Bone marrow (tissue), 2 donors: ENCODE measurements at places on chromosomes 7 and 10.

- DNase-seq, result no peak
Measured at GRCh38 chr7:101673951-101674350, 44.9 kb upstream of the MYL10 start.

GRCh38 chr7:11436316-11436715, 395.7 kb downstream of the THSD7A start:
- DNase-seq, result no peak

- DNase-seq, result no peak
Measured at GRCh38 chr7:102122026-102122425, 164.6 kb upstream of the SH2B2 start.

DNA sequence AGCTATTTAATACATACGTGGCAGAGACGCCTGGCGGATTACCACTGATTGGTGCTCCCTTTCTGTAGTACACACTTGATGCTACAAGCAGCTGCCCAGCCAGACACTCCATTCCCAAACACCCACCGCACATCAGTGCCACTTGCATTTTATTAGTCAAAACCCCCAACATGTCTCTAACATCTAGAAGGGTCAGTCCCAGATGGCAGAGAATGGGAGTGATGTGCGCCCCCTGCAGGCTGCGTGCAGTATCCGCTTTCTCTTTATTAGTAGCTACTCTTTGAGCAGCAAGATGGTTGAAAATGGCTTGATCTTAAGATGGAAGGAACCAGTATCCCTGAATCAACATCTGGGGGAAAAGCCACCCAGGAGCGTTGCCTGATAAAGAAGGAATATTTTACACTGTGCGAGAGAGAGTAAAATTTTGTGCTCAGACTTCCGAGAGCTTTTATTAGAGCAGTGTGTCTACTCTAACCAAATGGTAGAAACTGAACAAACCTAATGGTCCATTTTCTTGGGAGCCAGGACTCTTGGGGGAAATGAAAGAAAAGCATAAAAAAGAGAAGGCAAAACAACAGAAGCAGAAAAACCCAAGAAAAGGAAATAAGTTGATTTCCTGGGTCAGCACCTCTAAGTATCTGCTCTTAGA, 78.3 kb downstream of the ST8SIA6 start:
- DNase-seq, result no peak

DNA sequence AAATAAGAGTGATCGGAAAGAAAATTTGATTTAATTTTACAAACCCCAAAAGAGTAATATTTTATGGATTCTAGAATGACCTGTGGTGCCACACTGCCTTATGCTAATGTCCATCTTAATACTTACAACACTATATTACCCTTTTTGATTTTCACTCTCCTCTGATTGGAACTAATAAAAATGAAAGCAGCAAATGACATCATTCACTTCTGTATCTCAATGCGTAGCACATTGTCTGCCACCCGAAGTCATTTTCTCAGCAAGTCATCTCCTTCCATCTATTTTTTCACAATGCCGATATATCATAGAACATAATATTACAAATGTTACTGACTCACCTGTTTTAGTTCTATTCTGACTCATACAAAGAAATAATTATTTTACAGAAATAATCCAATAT, 127.5 kb upstream of the PCLO start:
- DNase-seq, result no peak

GRCh38 chr7:66804001-66804400, 63.5 kb downstream of the RABGEF1 start:
- no peak for DNase-seq

DNA sequence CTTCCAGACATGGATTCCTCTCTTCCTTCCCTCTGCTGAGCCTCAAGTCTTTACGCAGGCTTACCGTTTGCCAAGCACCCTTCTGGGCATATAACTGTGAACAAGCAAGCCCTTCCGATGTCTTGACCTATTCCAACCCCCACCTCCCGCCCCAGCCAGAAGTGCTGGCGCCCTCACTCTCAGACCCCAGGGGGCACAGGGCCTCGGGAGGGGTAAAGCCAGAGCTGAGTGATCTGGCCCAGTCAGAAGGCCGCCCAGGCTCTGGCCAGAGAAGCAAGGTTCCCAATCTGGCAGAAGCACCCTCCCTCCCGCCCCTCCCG, 1.2 kb downstream of the PRRT4 start:
- DNase-seq, result no peak

- no peak for DNase-seq
Measured at GRCh38 chr10:71203124-71203523, 9.2 kb upstream of the UNC5B start.

DNA sequence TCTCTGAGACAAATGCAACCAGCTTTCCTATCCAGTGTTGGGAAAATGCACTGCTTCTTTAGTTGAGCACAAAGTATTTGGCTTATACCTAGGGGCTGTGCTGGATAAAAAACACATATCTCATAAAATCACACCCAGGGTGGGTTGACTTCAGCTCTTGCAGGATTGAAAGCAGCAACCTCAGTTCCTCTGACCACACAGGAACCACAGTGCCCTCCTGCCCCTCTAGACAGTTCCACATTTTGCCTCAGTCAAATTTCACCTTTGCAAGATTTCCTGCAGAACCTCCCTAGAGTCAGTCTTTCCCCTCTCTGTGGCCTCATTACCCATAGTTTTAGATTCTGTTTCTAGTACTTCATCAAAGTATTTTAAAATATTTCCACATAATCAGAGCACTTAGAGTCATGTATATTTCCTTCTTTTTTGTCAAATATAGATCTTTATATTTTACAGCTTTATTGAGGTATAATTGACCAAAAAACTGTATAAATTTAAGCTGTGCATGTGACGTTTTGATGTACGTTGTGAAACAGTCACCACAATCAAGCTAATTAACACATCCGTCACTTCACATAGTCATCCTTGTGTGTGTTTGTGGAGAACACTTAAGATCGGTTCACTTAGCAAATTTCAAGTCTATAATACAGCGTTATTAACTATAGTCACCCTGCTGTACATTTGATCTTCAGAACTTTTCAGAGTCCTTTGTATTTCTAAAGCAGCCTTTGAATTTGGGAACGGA, 37.0 kb upstream of the EGR2 start:
- no peak for DNase-seq

DNA sequence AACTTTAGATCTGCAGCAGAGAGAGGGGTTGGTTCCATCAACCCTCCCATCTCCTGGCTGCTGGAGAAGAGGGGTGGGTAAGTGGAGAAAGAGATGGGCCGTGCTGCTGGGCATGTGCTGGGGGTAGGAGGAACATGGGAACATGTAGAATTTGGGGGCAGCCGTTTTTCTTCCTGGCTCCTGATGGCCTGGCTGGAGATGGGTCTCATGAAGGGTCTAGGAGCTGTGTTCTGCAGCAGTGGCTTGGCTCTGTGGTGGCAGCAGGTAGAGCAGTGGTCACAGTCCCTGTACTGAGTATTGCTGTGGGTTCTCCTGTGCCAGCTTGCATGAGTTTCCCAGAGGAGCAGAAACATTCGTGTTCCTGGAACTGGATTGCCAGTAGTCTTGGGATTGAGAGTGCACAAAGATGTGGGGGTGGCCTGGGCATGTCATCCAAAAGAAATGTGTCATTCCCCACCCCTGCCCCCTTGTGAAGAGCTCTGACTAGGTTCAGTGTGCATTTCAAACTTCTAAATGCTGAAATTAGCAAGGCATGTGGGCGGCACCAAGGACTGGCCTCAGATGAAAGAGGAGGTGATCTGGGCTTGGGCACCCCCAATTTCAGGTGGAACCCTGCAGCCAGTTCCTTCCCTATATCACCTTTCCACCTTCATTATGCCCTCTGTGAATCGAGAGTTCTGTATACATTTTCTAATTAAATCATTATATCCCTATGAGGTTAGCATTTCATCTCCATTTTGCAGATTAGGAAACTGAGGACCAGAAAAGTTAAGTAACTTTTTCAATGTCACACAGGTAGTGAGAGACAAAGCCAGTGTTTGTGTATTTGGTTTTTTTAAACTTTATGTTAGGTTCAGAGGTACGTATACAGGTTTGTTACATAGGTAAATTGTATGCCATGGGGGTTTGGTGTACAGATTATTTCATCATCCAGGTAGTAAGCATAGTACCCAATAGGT, 2.1 kb downstream of the CHST3 start:
- DNase-seq, result no peak

DNA sequence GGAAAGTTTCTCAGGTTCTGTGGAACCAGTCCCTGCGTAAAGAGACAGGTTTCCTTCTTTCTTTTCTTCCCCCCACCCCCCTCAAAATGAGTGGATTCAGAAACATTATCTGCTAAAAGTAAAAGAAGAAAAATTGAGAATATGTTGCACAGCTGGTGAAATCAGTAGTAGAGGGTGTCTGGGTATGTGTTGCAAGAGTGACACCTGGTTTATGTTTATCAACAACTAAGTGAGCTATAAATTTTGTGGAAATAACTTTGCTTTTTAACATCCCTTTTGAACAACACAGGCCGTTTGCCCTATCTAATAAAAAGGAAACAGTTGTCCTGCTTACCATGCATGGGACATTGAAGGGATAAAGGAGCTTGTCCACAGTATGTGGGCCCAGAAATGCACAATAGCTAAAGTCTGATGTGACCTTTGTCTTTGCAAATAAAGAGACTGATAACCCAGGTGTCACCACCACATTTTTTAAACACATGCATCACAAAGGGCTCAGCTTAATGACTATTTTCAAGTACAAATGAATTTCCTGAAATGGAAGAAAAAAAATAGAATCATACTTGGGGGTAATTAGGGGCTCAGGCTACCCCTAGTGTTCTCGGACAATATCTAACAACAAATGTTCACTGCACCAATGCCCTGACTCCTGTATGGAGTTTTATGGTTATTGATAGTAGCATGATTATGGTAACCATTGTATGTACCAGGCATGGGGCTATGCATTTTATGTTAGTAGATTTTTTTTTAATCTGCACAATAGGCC, 221.7 kb upstream of the TCF7L2 start:
- no peak for DNase-seq

DNA sequence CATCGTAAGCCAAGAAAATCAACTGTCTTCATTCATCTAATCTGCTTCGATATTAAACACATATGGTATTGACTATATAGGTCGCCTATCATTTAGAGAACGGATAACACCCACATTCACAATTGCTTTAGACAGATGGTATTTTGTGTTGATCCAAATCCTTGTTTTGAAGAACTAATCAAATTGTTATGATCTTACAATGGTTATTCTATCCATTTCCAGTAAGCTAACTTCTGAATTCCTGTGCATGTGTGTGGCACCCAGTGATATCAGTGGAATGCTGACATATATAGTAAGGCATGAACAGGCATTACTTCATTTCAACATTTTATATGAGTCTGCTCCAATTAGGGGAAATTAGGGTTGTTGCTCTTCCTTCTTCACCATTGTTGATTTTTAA, 98.8 kb downstream of the SEMA3E start:
- no peak for DNase-seq

DNA sequence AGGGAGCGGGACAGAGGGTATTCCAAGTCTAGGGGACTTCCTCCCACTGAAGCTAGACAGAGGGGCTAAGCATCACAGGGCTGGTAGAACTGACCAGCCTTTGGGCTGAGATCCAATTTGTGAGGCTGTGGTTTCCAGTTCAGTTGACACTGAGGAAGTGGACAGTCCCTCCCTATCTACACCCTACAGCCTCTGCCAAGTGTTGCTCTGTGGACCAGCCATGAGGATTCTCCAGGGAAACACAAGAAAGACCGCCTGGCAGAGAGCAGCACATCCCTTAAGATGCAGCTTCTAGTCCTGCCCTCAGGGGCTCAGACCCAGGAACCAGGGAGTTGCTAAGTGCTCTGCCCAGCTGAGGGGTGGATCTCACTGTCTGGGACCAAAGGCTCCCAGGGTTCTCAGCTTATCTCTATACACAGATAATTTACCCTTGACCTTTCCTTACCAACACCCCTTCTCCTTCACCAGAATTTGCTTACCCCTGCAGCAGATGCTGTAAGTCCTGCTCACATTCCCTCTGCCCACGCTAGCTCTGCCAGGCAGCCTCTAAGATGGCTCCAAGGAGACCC, 252.0 kb downstream of the SKIDA1 start:
- no peak for DNase-seq

DNA sequence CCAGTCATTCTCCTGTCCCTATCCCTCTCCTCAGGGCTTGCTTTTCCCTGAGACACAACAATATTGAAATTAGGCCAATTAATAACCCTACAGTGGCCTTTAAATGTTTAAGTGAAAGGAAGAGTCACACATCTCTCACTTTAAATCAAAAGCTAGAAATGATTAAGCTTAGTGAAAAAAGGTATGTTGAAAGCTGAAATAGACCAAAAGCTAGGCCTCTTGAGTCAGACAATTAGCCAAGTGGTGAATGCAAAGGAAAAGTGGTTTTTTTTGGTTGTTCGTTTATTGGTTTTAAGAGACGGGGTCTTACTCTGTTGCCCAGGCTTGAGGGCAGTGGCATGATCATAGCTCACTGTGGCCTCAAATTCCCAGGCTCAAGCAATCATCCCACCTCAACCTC, 9.7 kb upstream of the ATAD1 start:
- DNase-seq, result no peak

DNA sequence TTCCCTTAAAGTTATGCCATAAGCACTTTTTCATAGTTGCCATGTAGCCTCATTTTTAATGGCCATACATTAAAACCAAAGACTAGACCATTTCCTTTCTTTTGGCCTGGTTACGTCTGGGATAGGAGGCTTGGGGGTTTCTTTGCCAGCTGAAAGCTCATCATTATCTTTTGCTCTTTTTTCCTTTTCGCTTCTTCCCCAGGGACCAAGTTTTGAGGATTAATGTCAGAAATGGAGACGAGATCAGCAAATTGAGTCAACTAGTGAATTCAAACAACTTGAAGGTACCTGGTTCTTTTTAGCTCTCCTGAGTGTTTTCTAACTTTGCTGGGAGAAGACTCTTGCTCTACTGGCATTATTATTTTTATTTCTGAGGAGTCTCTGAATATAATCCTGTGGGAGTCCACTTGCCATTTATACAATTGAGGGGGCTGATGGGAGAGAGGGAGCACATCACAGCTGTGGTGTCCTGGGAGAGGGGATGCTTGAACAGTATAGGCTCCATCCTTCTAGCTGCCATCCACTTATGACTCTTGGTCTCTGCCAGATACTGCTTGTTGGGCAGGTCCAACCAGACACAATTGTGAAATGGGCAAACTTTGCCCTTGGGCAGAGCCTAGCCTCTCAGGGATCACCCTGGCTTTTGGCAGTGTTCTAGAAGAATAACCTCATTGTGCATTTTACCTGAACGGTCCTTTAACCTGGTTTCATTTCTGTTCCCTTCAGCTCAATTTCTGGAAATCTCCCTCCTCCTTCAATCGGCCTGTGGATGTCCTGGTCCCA, 5.8 kb downstream of the CPA4 start:
- DNase-seq, result no peak

- DNase-seq, result no peak
Measured at GRCh38 chr7:40704172-40704571, 569.4 kb downstream of the SUGCT start.

GRCh38 chr7:50798126-50798525, 15.4 kb upstream of the GRB10 start:
- DNase-seq, result no peak

- no peak for DNase-seq
Measured at GRCh38 chr10:97017474-97017903, 168.3 kb downstream of the SLIT1 start.

- no peak for DNase-seq
Measured at GRCh38 chr7:33248671-33249070, 119.3 kb downstream of the BBS9 start.
